Effector memory CD8-positive, alpha-beta T cell (primary cell): ENCODE measurements at places on chromosomes 13 and 19.
A peak's percentile ranks its signal among the peaks of the same experiment; 100 is the strongest.

DNA sequence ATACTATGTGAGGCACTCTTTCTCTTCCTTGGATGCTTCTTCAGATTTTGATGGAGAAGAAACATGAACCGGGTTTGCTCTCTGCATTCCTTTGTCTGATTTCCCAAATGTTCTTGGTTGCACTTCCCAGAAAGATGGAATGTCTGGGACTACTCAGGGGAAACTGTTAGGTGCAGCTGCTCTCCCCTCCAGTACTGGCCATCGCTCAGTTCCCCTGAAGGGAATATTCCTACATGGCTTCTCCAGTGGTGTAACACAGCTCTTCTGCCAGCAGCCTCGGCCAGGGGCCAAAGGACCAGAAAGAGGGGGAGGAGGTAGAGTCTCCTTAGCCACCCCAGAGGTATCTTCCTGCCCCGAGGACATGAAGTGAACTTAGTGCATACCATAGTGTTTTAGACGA lies 33.5 kb upstream of the SPRY2 start:
- no peaks in the 10 kb centered on the region for H3K36me3 ChIP-seq
- H3K4me3 ChIP-seq, result no peak overlapping the region
- H3K27me3 ChIP-seq, result no peaks in the 10 kb centered on the region
- no peak for DNase-seq
- H3K4me1 ChIP-seq, result no peaks in the 10 kb centered on the region
- H3K27ac ChIP-seq, result no peak overlapping the region

DNA sequence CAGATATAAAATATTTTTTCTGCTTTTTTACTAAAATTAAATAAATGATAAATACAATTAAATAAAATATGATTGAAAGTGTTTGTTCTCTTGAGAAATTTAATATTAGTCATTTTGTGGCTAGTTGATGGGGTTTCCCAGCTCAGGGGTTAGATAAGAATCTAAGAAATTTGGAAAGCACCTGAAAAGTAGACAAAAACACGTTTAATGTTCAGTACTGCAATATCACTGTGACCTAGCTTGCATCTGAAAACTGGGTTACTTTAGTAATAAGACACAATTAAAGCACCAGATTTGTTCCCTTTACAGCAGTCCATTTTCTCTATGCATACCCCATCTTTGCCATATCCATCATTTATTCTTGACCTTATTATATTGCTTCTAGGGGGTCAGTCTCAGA lies 1454.8 kb upstream of the SPRY2 start:
- no peaks in the 10 kb centered on the region for H3K4me1 ChIP-seq
- no peak overlapping the region for H3K27ac ChIP-seq
- no peaks in the 10 kb centered on the region for H3K27me3 ChIP-seq

DNA sequence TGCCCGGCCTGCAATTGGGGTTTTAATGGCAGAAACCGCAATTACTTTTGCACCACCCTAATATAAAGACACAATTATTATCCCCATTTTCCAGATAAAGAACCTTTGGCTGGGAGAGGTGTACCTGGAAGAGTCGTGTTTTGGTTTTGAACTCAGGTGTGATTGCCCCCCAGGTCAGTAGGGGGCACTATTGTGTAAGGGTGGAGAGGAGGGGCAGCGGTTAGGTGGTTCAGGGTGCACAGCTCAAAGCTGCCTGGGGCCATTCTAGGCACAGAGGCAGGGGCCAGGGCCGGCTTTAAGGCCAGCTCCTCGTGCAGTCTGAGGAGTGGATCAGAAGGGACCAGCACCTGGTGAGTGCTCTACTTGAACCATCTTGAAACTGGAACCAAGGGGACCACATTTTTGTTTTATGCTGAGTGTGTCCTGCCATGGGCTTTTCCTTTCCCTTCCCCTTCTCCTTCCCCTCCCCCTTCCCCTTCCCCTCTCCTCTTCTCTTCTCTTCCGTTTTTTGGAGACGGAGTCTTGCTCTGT lies 5.8 kb upstream of the FCGRT start:
- no peak overlapping the region for H3K4me3 ChIP-seq
- DNase-seq, result peak; percentile 73
- H3K27ac ChIP-seq, result no peak overlapping the region
- no peaks in the 10 kb centered on the region for H3K27me3 ChIP-seq
- peaks cover 3% of the 10 kb centered on the region for H3K36me3 ChIP-seq

GRCh38 chr13:99892196-99892613 lies 79.4 kb downstream of the ZIC5 start:
- peaks cover 34% of the 10 kb centered on the region for H3K27me3 ChIP-seq
- H3K27ac ChIP-seq, result no peak overlapping the region
- H3K4me1 ChIP-seq, result peaks cover 8% of the 10 kb centered on the region
- H3K36me3 ChIP-seq, result peaks cover 4% of the 10 kb centered on the region

- H3K4me1 ChIP-seq, result no peaks in the 10 kb centered on the region
- H3K27ac ChIP-seq, result no peak overlapping the region
- no peaks in the 10 kb centered on the region for H3K27me3 ChIP-seq
Observed at GRCh38 chr13:63433546-63434150, 2018.0 kb upstream of the PCDH20 start.

GRCh38 chr19:10895920-10896319 lies 24.6 kb downstream of the CARM1 start:
- H3K27ac ChIP-seq, result no peak overlapping the region
- H3K4me1 ChIP-seq, result peaks cover 18% of the 10 kb centered on the region
- no peaks in the 10 kb centered on the region for H3K27me3 ChIP-seq
- no peak overlapping the region for H3K4me3 ChIP-seq

DNA sequence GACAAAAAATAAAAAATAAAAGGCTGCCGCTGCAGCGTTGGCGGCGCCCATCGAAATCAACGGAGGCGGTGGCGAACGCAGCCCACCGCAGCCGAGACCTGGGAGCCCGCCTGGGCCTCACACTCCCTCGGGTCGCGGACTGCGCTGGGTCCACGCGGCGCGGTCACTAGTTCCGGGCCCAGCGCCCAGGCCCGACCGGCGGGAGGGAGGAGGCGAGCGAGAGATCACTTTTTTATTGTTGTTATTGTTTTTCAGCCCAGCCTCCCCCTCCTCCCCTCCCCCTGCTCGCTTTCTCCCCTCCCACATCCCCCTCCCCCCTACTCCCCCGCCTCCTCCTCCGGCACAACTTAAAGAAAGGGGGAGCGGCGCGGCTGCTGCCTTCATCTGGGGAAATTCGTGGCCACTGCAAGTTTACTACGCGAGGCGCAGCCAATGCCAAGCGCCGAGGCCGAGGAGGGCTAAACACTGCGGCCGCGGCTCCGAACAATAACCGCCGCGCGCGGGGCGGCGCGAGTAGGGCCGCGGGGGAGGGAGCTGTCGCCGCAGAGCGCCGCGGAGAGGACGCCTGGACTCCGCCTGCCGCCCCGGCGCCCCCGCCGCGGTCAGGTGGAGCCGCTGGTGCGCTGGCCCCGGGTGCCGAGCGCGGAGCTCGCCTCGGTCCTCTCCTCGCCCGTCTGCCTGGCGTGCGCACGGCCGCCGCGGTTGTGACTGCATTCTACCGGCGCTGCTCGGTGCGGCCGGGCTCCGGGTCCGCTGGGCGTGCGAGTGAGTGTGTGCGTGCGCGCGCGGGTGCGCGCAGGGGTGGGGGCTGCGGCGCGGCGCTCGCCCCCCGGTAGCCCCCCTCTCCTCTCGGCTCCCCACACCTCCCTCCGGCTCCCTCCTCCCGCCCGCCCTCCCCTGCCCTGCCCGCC lies 505 bp upstream of the ZIC2 start:
- DNase-seq, result no peak
- peaks cover 45% of the 10 kb centered on the region for H3K27me3 ChIP-seq
- H3K4me3 ChIP-seq, result peak overlapping the region; percentile 66
- H3K27ac ChIP-seq, result no peak overlapping the region
- H3K4me1 ChIP-seq, result peaks cover 6% of the 10 kb centered on the region

DNA sequence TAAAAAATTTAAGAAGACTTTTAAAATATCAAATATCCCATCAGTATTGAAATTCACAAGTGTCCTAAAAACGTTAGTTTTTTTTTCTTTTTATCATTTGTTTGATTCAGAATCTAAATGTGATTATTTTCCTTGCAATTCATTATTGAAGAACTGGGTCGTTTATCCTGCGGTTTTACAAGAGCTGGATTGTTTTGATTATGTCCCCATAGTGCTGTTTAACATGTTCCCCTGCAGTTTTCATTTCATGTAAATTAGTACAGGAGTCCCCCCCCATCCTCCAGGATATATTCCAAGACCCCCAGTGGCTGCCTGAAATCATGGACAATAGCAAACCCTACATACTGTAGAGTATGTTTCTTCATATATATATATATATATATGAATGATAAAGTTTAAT lies 105.7 kb downstream of the KCTD15 start:
- DNase-seq, result no peak
- H3K4me1 ChIP-seq, result peaks cover 4% of the 10 kb centered on the region
- no peaks in the 10 kb centered on the region for H3K36me3 ChIP-seq
- H3K27ac ChIP-seq, result no peak overlapping the region
- peaks cover 57% of the 10 kb centered on the region for H3K27me3 ChIP-seq
- no peak overlapping the region for H3K4me3 ChIP-seq

GRCh38 chr19:7515645-7516151 lies at the start of gene ZNF358:
Gene ZNF358, plus strand, starts transcription at chr19:7516103. Its CDS starts 3,140 bp downstream, at chr19:7519243.
- H3K4me3 ChIP-seq, result peak within 1 kb of the TSS; percentile 67
- H3K4me1 ChIP-seq, result peaks cover 17% of the 10 kb centered on the region
- DNase-seq, result no peak
- peaks cover 26% of the 10 kb centered on the region for H3K27me3 ChIP-seq
- no peaks in the 10 kb centered on the region for H3K36me3 ChIP-seq

DNA sequence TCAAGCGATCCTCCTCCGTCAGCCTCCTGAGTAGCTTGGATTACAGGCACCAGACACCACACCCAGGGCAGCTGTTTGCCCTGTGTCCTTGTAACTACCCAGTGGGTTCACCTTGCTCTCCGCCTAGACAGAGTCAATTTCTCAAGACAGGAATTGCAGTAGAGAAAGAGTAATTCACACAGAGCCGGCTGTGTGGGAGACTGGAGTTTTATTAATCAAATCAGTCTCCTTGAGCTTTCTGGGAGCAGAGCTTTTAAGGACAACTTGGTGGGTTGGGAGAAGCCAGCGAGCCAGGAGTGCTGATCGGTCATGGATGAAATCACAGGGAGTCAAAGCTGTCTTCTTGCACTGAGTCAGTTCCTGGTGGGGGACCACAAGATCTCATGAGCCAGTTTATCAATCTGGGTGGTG lies 20.6 kb upstream of the ADGRE1 start:
- no peaks in the 10 kb centered on the region for H3K27me3 ChIP-seq
- peaks cover 16% of the 10 kb centered on the region for H3K4me1 ChIP-seq
- no peak for DNase-seq
- H3K27ac ChIP-seq, result no peak overlapping the region

- H3K4me1 ChIP-seq, result peaks cover 13% of the 10 kb centered on the region
- H3K27ac ChIP-seq, result no peak overlapping the region
- H3K27me3 ChIP-seq, result no peaks in the 10 kb centered on the region
- H3K36me3 ChIP-seq, result peaks cover 6% of the 10 kb centered on the region
- no peak overlapping the region for H3K4me3 ChIP-seq
Observed at GRCh38 chr19:44725251-44725650, 23.3 kb upstream of the BCL3 start.

GRCh38 chr19:4140237-4140711 lies 13.2 kb upstream of the CREB3L3 start:
- peaks cover 7% of the 10 kb centered on the region for H3K36me3 ChIP-seq
- peak overlapping the region; percentile 24 for H3K4me3 ChIP-seq
- peaks cover 17% of the 10 kb centered on the region for H3K27me3 ChIP-seq
- no peak overlapping the region for H3K27ac ChIP-seq

DNA sequence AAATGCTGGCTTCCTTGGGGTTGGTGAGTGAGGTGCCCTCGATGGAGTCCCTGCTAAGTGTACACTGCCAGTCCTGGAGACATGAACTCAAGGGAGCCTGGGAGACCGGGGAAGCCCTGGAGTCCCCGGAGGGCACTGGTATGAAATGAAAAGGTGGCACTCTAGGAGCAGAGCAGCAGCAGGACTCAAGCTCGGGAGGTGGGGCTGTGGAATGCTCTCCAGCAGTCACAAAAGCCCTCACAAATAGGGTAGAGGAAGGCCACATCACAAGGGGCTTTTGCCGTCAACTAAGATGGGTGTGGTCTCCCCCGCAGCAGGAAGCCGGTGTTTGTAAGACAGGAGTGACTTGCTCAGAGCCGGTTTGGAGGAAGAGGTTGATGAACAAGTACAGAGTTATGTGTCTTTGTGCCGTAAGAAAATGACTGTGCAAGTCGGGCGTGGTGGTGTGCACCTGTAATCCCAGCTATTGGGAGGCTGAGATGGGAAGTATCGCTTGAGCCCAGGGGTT lies 19.3 kb downstream of the CCNE1 start:
- H3K4me1 ChIP-seq, result peaks cover 17% of the 10 kb centered on the region
- H3K36me3 ChIP-seq, result peaks cover 2% of the 10 kb centered on the region
- H3K27me3 ChIP-seq, result peaks cover 10% of the 10 kb centered on the region
- peak; percentile 40 for DNase-seq

GRCh38 chr19:4390017-4390566 lies 10.3 kb downstream of the SH3GL1 start:
- H3K4me3 ChIP-seq, result peak overlapping the region; percentile 52
- H3K36me3 ChIP-seq, result peaks cover 39% of the 10 kb centered on the region
- peak overlapping the region; percentile 0 for H3K27ac ChIP-seq
- DNase-seq, result no peak
- H3K27me3 ChIP-seq, result no peaks in the 10 kb centered on the region

DNA sequence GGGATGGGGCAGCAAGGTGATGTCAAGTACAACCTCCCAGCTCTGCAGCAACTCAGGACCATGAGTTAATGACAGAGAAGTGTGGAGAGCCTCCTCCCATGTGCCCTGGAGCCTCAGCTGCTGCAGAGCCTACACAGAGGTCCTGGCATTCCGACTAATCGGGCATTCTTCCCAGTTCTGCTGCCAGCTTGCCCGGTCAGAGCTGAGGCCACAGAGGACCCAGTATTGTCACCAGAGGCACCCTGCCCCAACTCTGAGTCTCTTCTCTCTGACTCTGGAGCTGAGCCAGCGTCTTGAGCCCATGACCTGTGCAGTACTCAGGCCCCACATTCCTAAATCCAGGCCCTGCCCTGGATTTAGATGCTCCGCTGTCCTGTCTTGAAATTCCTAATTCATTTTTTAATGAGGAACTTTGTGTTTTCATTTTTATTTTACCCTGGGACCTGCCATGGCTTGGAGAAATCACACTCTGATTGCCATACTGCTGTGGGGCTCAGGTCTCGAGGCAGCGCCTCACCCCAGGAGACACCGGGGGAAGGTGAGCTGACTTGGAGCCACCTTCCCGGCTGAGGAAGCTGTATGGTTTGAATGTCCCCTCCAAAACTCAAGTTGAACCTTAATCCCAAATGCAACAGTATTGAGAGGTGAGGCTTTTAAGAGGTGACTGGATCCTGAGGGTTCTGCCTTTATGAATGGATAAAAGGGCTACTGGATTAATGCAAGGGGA lies 144.9 kb upstream of the ZNF507 start:
- DNase-seq, result no peak
- H3K36me3 ChIP-seq, result no peaks in the 10 kb centered on the region
- peaks cover 54% of the 10 kb centered on the region for H3K27me3 ChIP-seq
- no peak overlapping the region for H3K27ac ChIP-seq
